ENCODE measurements at places on chromosomes 1 and 21. TPM values are rescaled to one million over a fixed set of nuclear protein-coding genes. Genes with fewer than 3 reads are reported as not detected.

Gene PRDM16
- polyA plus RNA-seq: not detected

Gene TMEM51
- 20.5 TPM for polyA plus RNA-seq

Gene MARK1
- 3.0 TPM for polyA plus RNA-seq

Gene FMO3
- 0.85 TPM for polyA plus RNA-seq

Gene FAM177B
- polyA plus RNA-seq: not detected

Gene DAB1
- polyA plus RNA-seq: 2.9 TPM

Gene TIAM1
- polyA plus RNA-seq: 2.4 TPM

Gene MYBPHL
- 0.07 TPM for polyA plus RNA-seq

Gene ZFYVE9
- 4.1 TPM for polyA plus RNA-seq

Gene OR2L5
- not detected for polyA plus RNA-seq

Gene VHLL
- polyA plus RNA-seq: not detected

Gene RGS13
- polyA plus RNA-seq: not detected

Gene MIA3
- 47.0 TPM for polyA plus RNA-seq

Gene BACE2
- 21.8 TPM for polyA plus RNA-seq

Gene MTR
- polyA plus RNA-seq: 7.3 TPM

Gene CFHR1
- polyA plus RNA-seq: 0.23 TPM

Gene B3GALT2
- 0.37 TPM for polyA plus RNA-seq

Gene GJB4
- not detected for polyA plus RNA-seq

Gene NPPA
- polyA plus RNA-seq: not detected

Gene TACSTD2
- 0.02 TPM for polyA plus RNA-seq

Gene CITED4
- 5.9 TPM for polyA plus RNA-seq

Gene PCSK9
- polyA plus RNA-seq: 0.03 TPM

Gene SZRD1
- polyA plus RNA-seq: 100 TPM

Gene RIPPLY3
- 0.03 TPM for polyA plus RNA-seq

Gene CELA3B
- polyA plus RNA-seq: not detected

Gene RERE
- 8.1 TPM for polyA plus RNA-seq

Gene PRAMEF27
- not detected for polyA plus RNA-seq

Gene RGS8
- not detected for polyA plus RNA-seq

Measured in SK-N-SH (cell line).